ENCODE measurements at places on chromosomes 7 and 10.

- DNase-seq = no peak
Measured at GRCh38 chr7:31108097-31108657, 56.1 kb downstream of the ADCYAP1R1 start.

- no peak for DNase-seq
Measured at GRCh38 chr7:2114052-2114451, 118.7 kb downstream of the MAD1L1 start.

- no peak for DNase-seq
Measured at GRCh38 chr10:118621304-118621942, 26.0 kb upstream of the PRLHR start.

- no peak for DNase-seq
Measured at GRCh38 chr10:66622050-66622449, 303.8 kb upstream of the LRRTM3 start.

DNA sequence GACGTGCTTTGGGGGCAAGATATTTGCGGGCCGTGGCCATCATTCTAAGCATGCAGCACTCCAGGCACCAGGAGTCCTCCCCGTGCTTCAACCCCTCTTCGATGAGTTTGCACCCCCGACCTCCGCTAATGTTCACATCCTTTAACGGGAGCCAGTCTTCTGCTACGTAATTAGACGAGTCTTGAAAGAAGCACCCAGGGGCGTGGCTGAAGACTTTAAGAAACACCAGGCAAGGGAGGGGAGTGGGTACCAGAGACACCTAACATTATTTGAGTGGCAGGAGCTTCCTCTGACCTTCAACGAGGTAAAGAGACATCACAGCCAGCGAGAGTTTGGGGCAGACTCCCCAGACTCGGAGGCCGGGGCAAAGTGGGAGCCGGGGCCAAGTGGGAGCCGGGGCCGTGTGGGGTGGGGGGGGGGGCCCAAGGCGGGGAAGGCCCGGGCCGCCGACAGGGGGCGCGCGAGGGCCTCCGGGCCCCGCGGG, 31.1 kb upstream of the TOMM7 start:
- DNase-seq = no peak

GRCh38 chr7:12291870-12292269, 80.8 kb downstream of the TMEM106B start:
- DNase-seq = no peak

DNA sequence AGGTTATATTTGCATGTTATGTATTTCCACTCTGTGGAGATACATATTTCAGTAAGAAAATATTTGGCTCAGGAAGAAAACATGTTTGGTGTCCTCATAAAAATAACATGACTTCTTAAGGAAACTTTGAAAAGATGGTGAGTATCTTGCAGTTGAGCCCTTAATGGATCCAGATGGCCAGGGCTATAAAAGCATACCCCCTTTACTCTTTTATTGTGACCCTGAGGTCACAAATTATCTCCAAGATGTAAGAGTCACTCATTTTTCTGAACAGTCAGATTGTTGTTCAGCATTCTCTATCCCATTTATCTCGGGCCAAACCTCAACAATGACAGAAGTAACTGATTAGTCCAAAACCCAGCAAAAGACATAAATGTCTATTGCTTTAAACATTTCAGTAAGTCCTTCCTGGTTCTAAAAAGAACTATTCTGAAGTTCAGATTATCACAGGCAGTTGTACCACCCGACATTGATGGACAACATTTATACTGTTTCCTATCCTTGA, 539.4 kb downstream of the PARD3 start:
- DNase-seq = no peak

- no peak for DNase-seq
Measured at GRCh38 chr10:7053195-7053594, 357.6 kb downstream of the SFMBT2 start.

DNA sequence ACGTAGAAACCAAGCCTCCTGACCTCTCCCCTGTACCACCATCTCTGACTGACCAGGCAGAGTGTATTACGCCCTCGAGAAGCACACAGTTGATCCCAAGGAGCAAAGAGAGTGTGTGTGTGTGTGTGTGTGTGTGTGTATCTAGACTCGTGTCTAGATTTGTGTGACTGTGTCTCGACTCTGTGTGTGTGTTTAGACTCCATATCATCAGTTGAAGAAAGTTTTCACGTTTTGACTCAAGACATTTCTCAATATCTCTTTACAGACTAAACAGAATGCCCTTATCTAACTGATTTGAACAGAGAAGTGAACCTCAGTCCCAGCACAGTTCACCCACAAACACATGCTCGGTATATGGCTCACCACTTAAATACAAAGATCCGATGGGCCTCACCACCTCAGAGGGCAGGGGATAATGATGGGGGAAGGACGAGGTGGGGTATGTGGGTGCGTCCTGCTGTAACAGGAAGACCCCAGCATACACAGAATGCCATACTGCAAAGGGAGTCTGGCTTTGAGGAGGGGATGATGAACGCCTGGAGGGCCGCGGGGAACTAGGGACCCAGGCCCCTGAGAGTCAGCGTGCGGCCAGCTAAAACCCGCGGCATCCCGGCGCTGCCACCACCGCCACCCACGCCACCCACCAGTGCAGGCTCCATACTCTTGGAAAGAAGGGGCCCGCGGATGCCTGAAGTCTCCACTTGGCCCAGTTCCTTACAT, 780 bp downstream of the ALDH18A1 start:
- DNase-seq = no peak

DNA sequence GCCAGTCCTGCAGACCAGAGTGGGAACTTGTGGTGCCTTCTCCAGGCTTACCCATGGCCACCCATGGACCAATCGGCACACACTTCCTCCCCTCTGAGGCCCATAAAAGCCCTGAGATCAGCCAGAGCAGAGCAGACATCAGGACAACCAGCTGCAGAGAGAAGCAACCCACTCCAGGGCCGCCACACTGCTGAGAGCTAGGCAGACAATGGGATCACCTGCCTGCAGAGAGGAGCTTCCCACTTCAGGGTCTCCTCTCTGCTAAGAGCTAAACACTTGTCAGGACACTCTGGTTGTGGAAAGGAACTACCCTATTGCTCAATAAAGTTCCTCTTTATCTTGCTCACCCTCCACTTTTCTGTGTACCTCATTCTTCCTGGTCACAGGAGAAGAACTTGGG, 34.0 kb downstream of the C7orf25 start:
- DNase-seq = no peak

DNA sequence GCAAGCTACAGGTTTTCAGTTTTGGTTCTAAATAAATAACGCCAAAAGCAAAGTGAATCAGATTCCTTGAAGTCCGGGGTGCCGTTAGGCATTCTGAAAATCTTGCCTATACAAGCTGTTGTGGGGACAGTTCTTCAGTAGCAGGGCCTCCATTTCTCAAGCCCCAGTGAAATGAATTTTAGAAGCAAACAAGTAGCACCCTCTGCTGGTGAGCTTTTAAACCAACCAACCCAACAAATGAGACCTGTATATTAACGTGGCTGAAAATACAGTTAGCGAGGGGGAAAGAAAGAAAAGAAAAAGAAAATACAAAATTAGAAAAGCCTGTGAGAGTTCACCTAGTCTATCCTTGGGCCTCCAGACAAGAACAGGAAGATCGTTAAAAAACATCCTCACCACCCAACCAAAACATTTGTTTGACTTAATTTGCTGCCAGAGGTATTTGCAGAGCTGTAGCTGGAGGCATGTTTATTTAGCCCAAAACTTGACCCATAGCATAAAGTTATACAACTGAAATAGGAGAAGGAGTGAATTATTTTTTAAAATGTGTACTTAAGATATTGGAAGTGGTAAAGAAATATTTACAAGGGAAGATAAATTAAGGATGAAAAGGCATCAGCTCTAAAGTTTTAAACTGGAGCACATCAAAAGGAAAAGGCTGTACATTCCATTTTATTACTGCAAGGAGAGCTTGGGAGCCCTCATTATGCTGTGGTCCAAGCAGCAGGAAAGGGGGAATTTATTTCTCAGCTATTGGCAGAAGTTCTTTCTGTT, 98.9 kb downstream of the DYNC1I1 start:
- peak; percentile 68 for DNase-seq

DNA sequence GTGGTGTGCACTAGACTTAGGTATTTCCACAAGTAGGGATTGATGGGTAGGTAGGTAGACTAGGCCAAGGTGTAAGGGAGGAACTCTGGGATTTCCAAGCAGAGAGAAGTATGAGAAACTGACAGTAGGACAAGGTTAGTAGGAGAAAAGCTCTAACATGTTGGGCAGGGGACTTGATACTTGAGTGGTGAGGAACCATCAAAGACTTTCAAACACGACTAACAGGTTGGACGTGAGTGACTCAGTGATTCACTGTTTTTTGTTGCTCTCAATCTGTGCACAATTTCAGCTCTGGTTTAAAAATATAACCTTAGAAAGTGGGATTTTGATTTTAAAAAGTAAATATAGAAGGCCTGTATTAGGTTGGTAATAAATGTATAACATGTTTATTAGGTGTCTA, 44.4 kb downstream of the KLHDC10 start:
- DNase-seq = no peak

GRCh38 chr10:120436439-120437112, 20.5 kb upstream of the PLPP4 start:
- no peak for DNase-seq

- DNase-seq = no peak
Measured at GRCh38 chr7:99407872-99408378, 472 bp downstream of the PDAP1 start.

GRCh38 chr7:55508221-55509011, 63.9 kb downstream of the VOPP1 start:
- no peak for DNase-seq

DNA sequence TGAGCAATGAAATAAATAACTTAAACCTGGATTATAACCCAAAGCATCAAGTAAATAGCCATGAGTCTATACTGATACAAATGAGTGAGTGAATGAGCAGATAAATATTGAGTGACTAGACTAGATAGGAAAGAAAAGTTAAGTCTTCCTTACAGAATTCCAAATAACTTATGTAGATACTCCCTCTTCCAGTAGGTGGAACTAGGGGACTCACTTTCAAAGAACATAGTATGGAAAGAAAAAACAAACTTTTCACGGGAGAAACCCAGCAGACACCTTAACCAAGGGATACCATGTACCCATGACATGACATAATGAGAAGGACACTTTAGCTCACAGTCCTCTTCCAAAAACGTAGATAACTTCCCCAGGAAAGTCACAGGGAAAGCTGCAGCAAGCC, 32.2 kb downstream of the CSGALNACT2 start:
- no peak for DNase-seq

DNA sequence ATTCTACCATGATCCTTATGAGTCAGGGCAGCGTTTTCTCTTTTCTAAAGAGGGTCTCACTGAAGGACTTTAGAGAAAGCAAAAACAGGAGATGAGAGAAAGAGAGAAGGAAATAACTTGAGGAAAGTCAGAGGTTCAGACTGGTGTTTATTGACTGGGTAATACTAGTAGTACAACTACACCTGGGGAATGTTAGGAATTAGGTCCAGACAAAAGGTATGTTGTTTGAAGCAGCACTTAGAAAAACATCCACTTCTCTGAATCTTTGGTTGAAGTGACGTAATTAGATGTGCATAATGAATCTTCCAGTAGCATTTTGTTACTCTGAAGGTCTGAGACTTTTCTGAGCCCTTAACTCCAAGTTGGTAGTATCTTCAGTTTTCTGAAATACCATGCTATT, 380.3 kb upstream of the LRGUK start:
- no peak for DNase-seq

- no peak for DNase-seq
Measured at GRCh38 chr10:118358327-118358726, 16.2 kb upstream of the FAM204A start.

GRCh38 chr7:13850185-13850752, 139.2 kb downstream of the ETV1 start:
- DNase-seq = no peak

- DNase-seq = no peak
Measured at GRCh38 chr7:146216396-146217041, 99.9 kb downstream of the CNTNAP2 start.

DNA sequence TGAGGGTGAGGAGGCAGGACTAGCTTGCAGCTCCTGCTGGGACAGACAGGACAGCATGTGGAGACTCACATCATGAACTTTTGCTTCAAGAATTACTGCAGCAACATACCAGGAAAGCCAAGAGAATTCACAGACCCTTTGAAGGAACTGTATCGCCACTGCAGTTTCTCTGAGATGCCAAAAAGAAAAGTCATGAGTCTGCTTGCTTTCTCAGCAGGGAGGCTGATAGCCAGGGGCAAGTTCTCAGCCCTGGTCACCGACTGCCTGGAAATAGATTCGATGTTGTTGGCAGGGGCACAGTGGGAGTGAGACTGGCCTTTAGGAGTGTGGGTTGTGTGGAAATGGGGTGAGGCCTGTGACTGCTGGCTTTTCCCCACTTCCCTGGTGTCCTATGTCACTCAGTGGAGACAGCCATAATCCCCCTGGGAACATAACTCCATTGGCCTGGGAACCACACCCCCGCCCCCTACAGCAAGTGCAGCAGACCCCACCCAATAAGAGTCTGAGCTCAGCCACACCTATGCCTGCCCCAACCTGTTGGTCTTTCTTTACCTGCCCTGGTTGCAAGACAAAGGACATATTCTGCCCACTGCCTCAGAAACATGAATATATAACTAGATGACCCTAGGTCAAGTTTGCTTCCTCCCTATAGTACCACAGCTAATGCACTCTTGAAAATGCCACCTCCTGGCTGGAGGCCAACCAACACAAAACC, 1.6 kb upstream of the SAMD9 start:
- DNase-seq = no peak

- no peak for DNase-seq
Measured at GRCh38 chr7:101650579-101651081, 21.5 kb upstream of the MYL10 start.

GRCh38 chr7:155455132-155455693, 2.7 kb upstream of the EN2 start:
- no peak for DNase-seq

DNA sequence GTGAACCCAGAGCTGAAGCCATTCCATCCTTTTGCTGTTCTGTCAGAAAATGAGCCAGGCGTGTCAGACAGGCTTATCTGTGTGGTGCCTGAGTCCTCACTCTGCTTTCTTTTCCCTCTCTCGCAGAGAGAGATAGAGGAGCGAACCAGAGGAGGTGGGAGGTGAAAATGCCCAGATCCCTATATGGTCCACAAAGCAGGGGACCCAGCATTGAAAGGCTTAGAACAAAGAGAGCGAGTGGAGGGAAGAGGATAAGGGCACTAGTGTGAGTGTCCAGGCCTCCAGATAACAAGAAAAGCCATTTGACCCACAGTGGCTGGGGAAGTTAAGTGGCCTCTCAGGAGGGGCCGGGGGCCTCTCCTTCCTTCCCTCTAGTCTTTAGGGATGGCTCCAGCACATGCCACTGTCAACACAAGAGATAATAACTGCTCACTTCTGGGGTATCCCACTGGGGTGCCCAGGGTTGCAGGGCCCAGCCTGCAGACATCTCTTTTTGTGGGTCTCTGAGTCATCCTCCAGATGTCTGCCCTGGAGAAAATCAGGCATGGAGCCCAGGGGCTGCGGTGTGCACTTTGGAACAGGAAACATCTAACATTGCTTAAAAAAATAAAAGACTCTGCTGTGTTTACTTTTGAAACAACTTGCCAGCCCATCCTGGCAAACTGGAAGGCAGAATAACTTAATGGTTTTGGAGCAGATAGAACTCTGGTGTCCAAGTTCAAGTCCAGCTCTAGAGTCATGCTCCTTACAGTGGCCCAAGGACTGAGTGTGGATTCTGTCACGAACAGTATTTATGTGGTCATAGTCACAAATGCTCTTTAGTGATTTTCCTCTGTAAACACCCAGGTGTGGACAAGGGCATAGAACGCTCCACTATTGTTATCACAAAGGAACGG, 189.5 kb downstream of the CXCL12 start:
- no peak for DNase-seq

- DNase-seq = no peak
Measured at GRCh38 chr10:118481871-118482270, 113.6 kb downstream of the PRLHR start.

- DNase-seq = no peak
Measured at GRCh38 chr7:45609180-45609579, 35.0 kb downstream of the ADCY1 start.
